ENCODE measurements at places on chromosomes 2 and 18.

DNA sequence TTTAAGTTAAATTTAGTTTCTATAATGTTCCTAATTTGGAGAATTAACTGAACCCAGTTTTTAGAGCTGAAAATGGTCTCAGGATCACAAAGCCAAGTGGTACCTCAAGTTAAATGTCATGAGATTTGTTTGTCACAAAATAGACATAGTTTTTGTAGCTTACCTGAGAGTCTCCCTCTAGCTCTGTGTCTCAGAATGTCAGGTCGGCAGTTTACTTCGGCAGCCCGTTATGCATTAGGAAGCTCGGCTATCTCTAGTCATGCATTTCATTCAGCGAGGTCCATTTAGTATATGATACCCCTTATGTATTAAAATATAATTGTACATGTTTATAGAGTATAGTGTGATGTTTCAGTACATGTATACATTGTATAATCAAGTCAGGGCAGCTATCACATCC lies 155.6 kb downstream of the EML6 start:
- no peak for DNase-seq

- DNase-seq: no peak
These were observed 12.4 kb upstream of the PPP1R1C start for GRCh38 chr2:181973171-181973783.

DNA sequence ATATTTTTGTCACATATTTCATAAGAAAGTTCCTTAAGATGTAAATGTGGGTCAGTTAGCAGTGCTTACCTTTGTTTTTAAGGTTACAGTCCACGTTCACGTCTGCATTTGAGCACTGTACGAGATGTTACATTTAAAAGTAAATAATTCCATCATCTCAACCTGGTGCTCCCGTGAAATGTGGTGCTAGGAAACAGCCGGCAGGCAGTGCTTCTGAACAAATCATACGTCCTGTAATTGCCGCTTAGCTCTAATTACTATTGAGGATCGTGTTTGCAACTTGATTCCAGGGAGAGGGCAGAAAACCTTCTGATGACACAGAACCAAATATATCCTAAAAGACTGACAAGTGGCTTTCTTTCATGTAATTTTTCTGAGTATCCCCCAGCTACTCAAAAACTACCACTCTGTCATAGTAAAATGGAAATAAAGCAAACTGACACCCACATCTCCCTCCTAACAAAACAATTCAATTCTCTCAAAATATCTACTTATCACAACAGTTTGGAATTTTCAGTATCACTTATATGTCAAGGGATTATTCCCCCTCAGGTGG lies 297.8 kb upstream of the SESTD1 start:
- DNase-seq: no peak

- DNase-seq: no peak
These were observed 147.8 kb downstream of the EN1 start for GRCh38 chr2:118699447-118700175.

All from GDM1 (cell line).